ENCODE measurements at places on chromosomes 3 and 15. TPM values are rescaled to one million over a fixed set of nuclear protein-coding genes. Genes with fewer than 3 reads are reported as not detected.
A peak's percentile ranks its signal among the peaks of the same experiment; 100 is the strongest.

Gene TRIM42
- total RNA-seq = not detected

DNA sequence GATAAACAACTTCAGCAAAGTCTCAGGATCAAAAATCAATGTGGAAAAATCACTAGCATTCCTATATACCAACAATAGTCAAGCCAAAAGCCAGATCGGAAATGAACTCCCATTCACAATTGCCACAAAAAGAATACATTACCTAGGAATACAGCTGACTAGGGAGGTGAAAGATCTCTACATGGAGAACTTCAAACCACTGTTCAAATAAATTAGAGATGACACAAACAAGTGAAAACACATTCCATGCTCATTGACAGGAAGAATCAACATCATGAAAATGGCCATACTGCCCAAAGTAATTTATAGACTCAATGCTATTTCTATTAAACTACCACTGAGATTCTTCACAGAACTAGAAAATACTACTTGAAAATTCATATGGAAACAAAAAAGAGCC, 94.2 kb upstream of the PSMD6 start:
- DNase-seq = no peak

DNA sequence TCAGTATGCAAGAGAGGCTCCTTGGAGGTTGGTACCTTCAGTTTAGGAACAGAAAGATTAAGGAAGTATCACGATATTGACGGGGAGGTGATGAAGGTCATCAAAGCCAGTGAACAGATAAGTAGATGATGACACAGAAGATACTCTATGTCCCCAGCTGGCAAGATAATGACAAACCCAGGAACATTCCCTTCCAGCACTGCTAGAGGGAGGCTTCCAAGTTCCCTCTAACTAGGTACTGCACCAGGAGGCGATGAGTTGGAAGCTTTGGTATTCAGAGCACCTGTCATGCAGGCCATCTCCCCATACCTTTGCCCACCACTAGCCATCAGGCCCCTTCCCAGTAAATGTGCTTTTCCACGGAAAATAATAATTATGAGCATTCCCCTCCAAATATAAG, 40.8 kb downstream of the NBEAL2 start:
- DNase-seq = no peak

DNA sequence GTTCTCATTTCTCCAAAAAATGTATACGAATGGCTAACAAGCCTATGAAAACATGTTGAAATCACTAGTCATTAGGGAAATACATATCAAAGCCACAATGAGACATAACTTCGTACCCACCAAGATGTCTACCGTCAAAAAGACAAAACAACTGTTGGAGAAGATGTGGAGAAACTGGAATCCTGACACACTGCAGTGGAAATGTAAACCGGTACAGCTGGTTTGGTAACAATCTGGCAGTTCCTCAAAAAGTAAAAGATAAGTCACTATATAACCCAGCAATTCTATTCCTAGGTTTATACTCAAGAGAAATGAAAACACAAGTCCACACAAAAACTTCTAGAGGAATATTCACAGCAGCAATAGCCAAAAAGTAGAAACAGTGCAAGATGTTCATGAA, 7.0 kb downstream of the SCAPER start:
- no peak for DNase-seq

Gene MUC13
- not detected for total RNA-seq

DNA sequence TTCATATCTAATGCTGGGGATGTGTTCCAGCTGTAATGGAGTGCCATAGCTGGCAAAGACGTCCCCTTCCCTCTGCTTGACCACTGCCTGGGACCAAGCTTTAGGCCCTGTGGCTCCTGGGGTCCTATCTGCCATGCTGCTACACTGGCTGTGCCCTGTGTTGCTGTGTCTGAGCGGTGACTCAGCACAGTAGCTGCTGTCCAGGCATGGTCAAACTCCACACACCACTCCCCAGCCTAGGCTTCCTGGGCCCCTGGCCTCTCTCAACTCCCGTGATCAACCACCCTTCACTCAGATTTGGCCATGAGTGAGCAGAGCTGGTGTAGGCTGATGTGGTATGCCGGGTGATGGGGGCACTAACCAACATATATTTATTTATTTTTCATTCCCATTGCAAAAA, 27.0 kb downstream of the EPHB1 start:
- DNase-seq = no peak

GRCh38 chr3:172078721-172079120, 39.3 kb downstream of the FNDC3B start:
- DNase-seq = no peak

Gene ZBBX
- not detected for total RNA-seq

GRCh38 chr3:124780356-124780755, 50.1 kb downstream of the UMPS start:
- no peak for DNase-seq

- DNase-seq = no peak
Observed at GRCh38 chr3:140470962-140471361, 206.9 kb upstream of the TRIM42 start.

- peak; percentile 27 for DNase-seq
Observed at GRCh38 chr3:14125193-14126016, 553 bp downstream of the TMEM43 start.

DNA sequence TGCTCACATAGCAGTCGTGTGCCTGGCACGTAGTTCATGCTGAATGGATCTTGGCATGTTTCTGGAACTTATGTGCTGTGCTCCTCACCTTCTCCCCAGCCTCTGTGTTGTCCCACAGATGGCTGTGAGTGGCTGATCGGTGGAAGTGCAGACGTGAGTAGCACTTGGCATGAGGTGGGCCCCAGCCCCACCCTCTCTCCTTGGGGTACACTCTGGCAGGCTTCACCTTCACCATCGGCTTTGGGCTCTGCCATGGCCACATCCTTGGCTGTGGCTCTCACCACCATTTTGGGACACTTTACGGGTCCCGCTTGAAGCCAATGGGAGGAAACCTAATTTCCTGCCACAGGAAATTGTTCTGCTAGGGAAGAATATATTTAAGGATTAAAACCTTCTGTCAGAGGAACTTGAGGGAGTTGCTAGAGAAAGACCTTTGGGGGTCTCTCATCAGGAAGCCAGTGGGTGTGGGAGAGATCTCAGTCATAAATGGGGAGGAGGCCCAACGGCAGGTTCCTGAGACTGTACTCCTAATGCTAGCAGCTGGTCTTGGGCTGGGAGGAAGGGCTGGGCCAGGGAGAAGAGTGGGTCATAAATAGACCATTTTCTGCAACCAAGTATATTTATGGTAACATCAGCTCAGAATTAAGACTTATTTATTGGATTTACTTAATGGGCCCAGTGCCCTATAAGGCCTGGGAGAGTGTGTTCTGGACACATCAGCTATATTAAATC, 92.3 kb downstream of the SMAD3 start:
- no peak for DNase-seq

Gene IQCF5
- not detected for total RNA-seq

DNA sequence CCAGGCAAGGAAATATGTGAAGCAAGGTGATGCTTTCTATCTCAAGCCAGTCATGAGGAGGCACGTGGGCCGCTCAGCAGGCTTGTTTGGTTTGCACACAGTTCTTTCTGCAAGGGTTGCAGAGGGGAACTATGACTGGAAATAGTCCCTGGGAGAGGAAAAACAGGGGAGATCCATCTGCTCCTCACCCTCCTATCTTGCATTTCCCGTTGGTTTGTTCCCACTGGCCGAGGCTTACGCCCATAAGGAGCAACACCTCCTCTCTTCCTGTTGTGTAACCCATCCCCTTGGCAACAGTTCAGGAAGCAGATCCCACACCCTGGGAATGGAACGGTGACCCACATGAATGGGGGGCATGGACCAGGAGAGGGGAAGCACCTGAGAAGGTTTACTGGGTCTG, 72.1 kb upstream of the MAGI1 start:
- no peak for DNase-seq

- no peak for DNase-seq
Observed at GRCh38 chr3:81816473-81817250, 55.2 kb upstream of the GBE1 start.

- DNase-seq = no peak
Observed at GRCh38 chr3:23840521-23840920, 34.8 kb downstream of the UBE2E1 start.

- no peak for DNase-seq
Observed at GRCh38 chr15:99493461-99493860, 72.3 kb upstream of the MEF2A start.

DNA sequence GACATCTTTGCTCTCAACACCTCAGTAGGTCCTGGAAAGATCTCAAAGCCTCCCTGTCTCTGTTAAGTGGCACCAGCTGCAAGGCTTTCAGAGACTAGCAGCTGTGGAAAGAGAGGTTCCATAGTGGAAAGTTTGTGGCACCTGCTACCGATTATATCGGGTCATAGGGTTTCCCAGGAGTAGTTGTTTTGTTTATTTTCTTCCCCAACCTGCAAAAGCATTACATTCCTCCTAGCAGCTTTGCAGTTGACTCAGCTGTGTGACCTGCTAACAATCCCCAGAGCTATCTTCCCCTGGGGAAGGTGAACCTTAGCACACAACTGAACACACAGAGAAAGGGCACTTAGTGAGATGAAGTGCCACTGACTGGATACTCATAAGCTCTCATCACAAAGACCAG, 598.9 kb upstream of the GRM7 start:
- DNase-seq = no peak

- DNase-seq = peak; percentile 81
Observed at GRCh38 chr3:195909644-195910498, 1.5 kb upstream of the TNK2 start.

Gene CCR8
- 9.0 TPM for total RNA-seq

GRCh38 chr3:37653466-37653865, 208.2 kb upstream of the CTDSPL start:
- no peak for DNase-seq

- no peak for DNase-seq
Observed at GRCh38 chr3:43883729-43884396, 193.1 kb downstream of the ABHD5 start.

Gene NDN
- total RNA-seq = not detected

Gene GXYLT2
- total RNA-seq = 0.10 TPM

- DNase-seq = no peak
Observed at GRCh38 chr3:8455526-8456411, 45.9 kb upstream of the LMCD1 start.

Gene RTP3
- not detected for total RNA-seq

DNA sequence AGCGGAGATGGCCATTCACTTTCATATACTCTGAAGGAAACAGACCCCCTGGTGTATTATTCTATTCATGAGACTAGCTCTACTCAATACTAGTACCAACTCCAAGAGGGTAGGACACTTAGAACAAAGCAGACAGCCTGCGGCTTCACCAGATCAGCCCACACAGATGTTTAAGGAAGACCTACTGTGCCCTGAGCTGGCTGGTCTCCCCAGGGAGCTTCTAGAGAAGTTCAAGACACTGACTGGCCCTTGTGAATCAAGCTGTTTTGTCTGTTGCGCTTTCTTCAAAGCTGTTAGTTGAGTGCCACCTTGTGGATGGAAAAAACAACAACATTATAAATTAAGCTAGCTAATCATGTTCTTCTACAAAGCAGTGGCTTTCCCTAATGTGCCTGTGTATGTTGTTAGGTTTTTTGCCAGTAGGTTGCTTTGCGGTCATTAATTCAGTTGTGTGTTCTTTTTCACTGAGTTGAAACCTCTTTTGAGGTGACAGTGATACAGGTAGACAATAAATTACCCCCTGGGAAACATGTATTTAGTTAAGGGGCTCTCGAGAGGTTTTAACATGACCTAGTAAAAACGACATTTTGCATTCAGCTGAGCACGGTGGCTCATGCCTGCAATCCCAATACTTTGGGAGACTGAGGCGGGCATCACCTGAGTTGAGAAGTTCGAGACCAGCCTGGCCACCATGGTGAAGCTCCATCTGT, 64.2 kb upstream of the MYZAP start:
- DNase-seq = no peak

DNA sequence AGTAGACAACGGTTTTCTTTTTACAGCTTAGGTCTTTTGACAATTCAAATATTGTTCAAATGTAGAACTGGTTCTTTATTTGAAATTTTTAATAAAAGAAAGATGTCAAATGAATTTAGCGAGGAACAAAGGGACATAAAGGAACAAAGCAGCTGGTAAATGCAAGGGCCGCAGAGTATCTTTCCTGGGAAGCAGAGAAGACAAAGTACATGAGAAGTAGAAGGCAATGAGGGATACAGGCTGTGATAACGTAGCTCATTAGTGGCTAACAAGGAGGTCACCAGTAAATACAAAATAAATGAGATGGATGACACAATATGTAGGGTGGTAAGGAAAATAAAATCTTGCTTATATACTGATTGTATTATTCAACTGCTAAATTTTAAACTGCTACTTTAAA, 762.8 kb downstream of the VGLL3 start:
- DNase-seq = no peak
